Breast epithelium (tissue), 4 donors: ENCODE measurements at places on chromosomes 7 and 10.

GRCh38 chr7:128458956-128459355 lies 3.3 kb downstream of the HILPDA start:
- H3K4me3 ChIP-seq: no peak overlapping the region
- H3K27me3 ChIP-seq: no peaks in the 10 kb centered on the region

GRCh38 chr7:132300599-132301277 lies 275.5 kb downstream of the PLXNA4 start:
- H3K27ac ChIP-seq: no peak overlapping the region
- no peak for DNase-seq
- H3K36me3 ChIP-seq: no peaks in the 10 kb centered on the region
- H3K27me3 ChIP-seq: no peaks in the 10 kb centered on the region

DNA sequence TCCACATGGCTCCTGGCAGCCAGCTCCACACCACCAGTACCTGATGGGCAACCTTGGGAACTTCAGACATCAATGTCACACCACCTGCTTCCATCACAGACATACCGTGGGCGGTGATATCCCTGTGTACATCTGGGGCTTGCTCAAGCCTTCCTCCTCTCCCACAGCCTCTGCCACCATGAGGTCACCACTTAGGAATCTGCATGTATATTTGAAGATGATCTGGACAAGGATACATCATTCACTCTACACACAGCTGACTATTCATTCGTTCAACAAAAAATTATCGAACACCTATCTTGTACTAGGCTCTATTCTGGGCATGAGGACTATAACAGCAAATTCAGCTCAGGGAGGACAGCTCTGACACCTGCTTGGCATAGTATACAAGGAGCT lies 6.8 kb downstream of the DLG5 start:
- H3K4me3 ChIP-seq: no peak overlapping the region
- no peaks in the 10 kb centered on the region for H3K4me1 ChIP-seq
- H3K27me3 ChIP-seq: no peaks in the 10 kb centered on the region
- peak overlapping the region; percentile 73 for H3K27ac ChIP-seq
- no peaks in the 10 kb centered on the region for H3K36me3 ChIP-seq

DNA sequence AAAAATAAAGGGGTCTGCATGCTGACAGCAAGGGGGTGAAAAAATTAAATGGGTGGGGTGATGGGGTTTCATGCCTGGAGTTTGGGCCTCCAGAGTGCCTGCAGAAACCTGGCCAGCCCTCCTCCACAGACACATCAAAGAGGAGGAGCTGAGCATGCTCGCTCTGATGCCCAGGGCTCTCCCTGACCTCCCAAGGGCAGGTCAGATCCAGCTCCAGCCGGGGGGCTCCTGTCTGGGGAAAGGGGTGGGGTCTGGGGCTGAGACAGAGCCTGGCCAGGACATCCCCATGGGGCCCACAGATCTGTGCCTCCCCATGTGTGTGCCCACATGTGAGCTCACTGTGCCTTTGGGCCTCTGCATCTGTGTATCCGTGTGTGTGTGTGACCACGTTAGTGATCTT lies 915 bp upstream of the CALHM1 start:
- no peak for DNase-seq
- H3K36me3 ChIP-seq: no peaks in the 10 kb centered on the region
- H3K4me1 ChIP-seq: no peaks in the 10 kb centered on the region
- H3K4me3 ChIP-seq: no peak overlapping the region
- H3K27me3 ChIP-seq: no peaks in the 10 kb centered on the region

DNA sequence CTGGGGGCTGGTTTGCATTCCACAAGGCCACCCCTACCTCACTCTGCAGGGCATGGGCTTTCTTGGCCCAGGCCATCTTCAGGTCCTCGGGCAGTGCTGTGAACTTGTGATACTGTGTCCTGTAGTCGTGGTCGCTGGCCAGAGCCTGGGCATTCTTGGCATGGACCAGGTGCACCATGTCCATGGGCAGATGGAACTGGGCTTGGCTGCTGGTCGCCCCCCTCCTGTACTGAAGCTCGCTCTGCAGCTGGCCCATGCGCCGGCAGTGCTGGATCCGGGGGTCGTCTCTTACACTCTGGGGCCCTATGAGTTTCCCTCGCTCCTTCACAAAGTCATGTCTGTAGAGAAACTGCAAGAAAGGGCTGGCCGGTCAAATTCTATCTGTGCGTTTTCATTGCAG lies 51.7 kb downstream of the HABP2 start:
- H3K36me3 ChIP-seq: no peaks in the 10 kb centered on the region
- no peaks in the 10 kb centered on the region for H3K27me3 ChIP-seq
- no peaks in the 10 kb centered on the region for H3K4me1 ChIP-seq
- H3K27ac ChIP-seq: no peak overlapping the region
- no peak overlapping the region for H3K4me3 ChIP-seq

- H3K4me1 ChIP-seq: no peaks in the 10 kb centered on the region
- DNase-seq: no peak
- no peak overlapping the region for H3K4me3 ChIP-seq
- H3K36me3 ChIP-seq: no peaks in the 10 kb centered on the region
- no peaks in the 10 kb centered on the region for H3K27me3 ChIP-seq
Observed at GRCh38 chr10:116947841-116948529, 57.0 kb downstream of the SHTN1 start.

DNA sequence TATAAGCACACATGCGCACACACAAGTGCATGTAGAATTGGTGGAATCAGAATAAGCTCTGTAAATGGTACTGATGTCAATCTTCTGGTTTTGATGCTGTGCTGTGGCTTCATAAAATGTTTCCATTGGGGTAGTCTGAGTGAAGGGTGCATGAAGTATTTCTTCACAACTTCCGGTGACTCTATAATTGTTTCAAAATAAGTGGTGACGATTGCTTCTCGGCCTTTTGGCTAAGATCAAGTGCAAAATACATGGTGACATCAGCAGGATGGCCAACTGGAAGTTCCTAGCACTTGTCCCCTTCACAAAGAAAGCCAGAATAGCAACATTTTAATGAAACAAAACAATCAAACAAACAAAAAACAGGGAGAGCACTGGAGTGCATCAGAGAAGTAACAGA lies 41.6 kb upstream of the CAMK2B start:
- H3K27me3 ChIP-seq: no peaks in the 10 kb centered on the region
- H3K27ac ChIP-seq: no peak overlapping the region
- no peak overlapping the region for H3K4me3 ChIP-seq
- H3K36me3 ChIP-seq: no peaks in the 10 kb centered on the region
- DNase-seq: no peak

DNA sequence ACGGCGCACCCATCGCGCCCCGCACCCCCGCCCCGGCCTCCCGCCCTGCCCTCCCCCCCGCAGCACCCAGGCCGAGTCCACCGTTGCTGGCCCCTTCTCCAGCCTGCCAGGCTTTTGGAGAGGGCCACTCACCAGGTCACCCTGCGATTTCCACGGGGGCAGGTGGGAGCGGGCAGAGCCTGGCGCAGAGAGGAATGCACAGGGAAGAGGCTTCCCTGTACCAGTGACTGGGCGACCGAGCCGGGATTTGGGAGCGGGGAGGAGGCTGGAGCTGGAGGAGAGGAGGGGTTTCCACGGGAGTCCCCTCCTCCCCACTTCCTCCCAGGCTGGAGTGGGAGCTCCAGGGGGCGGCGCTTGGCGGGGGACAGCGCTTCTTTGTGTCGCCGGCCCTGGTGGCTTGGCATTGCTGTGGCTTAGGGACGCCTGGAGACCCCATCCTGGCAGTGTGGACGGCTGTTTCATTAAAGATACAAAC lies 19.3 kb downstream of the TCAF1 start:
- no peaks in the 10 kb centered on the region for H3K4me1 ChIP-seq
- H3K27ac ChIP-seq: peak overlapping the region; percentile 71
- no peaks in the 10 kb centered on the region for H3K36me3 ChIP-seq
- DNase-seq: no peak

DNA sequence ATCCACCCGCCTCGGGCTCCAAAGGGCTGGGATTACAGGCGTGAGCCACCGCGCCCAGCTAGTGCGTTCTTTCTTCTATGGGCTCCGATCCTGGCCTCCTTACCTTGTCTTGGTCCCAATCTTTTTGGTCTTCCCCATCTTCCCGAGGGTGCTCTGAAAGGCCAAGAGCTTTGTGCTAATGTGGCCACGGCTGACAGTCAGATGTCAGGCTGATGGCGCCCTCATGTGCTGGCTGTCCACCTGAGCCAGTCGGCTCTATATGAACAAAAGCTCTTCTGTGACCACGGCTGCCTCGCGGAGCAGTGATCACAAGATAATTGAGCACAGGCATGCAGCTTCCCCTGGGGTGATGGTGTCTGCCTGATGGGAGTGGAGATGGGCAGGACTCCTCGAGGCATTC lies 11.0 kb upstream of the AHCYL2 start:
- H3K4me1 ChIP-seq: no peaks in the 10 kb centered on the region
- H3K36me3 ChIP-seq: no peaks in the 10 kb centered on the region
- H3K27me3 ChIP-seq: no peaks in the 10 kb centered on the region
- H3K4me3 ChIP-seq: no peak overlapping the region

- no peak overlapping the region for H3K4me3 ChIP-seq
- H3K27me3 ChIP-seq: no peaks in the 10 kb centered on the region
- peak overlapping the region; percentile 61 for H3K27ac ChIP-seq
- H3K4me1 ChIP-seq: peaks cover 22% of the 10 kb centered on the region
- DNase-seq: no peak
- no peaks in the 10 kb centered on the region for H3K36me3 ChIP-seq
Observed at GRCh38 chr7:28981161-28981465, 23.0 kb upstream of the TRIL start.

GRCh38 chr7:104814671-104815400 lies 199.2 kb upstream of the KMT2E start:
- DNase-seq: no peak
- H3K36me3 ChIP-seq: no peaks in the 10 kb centered on the region
- H3K4me3 ChIP-seq: no peak overlapping the region
- no peaks in the 10 kb centered on the region for H3K4me1 ChIP-seq
